ENCODE measurements at places on chromosomes 2 and 18.

GRCh38 chr2:144376926-144377325 lies 143.0 kb downstream of the ZEB2 start:
- peak; percentile 28 for DNase-seq

DNA sequence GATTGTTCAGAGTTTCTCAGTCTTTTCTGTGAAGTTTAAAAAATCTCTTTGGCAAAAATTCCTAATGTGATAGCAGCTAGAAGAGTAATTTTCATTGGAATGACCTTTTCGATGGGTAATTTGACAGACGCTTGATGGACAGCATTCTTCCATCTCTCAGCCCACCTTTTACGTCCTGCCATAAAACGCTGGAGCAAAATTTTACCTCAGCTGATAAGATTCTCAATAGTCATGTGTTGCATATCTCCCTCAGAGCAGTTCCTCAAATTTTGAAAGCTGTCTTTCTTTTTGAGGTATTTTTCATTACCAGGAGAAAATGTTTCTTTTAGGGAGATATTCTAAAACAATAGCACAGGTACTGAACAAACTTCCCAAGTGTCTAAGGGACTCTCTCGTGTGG lies 441.4 kb downstream of the PARD3B start:
- no peak for DNase-seq

DNA sequence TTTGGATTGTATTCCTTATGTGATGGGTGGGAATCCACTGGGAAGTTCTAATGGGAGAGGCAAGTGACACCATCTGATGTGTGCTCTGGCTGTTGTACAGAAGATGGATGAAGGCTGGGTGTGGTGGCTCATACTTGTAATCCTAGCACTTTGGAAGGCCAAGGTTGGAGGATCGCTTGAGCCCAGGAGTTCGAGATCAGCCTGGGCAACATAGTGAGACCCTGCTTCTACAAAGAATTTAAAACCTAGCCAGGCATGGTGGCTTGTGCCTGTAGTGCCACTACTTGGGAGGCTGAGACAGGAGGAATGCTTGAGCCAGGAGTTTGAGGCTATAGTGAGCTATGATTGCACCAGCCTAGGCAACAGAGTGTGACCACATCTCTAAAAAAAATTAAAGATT lies 10.6 kb upstream of the MSH6 start:
- DNase-seq: no peak

DNA sequence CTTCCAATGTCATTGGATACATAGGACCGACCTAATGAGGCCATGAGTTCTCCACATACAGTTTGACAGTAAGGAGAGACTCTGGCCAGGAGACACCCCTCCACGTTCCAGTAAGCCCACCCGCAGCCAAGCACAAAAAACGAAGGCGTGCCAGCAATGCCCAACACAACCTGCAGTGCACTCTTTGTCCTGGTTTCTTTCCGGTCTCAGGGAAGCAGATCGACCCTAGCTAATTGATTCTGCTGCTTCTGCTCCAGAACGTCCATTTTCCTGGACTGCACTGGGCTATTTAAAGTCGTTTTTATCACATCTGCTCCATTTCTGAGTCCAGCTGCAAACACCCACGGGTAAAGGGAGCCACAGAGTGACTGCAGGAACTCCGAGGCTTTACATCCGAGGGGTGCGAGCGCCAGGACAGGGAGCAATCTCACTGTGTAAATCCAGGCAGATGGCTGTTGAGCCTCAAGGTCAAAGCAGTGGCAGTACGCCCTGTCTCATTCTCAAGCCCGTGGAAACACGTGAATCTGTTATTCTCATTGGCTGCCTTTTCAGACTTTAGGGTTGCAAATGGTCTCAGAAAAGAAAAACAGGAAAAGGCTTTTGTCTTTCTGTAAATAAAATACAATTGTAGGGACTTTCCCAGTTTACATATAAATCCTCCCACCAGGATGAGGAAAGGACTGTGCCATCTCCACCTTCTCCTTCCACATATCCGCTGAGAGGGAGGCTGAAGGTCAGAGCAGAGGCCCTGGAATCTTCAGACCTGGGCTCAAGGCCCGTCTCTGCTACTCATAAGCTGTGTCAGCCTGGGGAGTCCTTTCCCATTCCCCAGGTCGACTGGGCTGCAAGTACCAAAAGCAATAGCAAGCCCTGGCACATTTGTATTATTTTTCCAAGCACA lies 40.7 kb downstream of the TMEM163 start:
- no peak for DNase-seq

GRCh38 chr2:28586867-28587266 lies 91.0 kb downstream of the PLB1 start:
- no peak for DNase-seq

DNA sequence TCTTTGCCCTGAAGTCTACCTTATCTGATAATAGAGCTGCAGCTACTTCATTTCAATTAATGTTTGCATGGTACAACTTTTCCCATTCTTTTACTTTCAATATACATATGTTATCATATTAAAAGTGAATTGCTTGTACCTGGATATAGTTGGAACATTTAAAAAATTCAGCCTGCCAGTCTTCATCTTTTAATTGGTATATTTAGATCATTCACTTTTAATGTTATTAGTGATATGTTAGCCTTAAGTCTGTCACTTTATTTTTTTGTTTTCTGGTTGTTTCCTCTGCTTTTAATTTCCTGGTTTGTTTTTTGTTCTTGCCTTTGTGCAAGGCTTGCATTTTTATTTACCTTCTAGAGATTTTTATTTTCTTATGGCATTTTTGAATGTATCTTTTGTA lies 158.2 kb downstream of the GALNT1 start:
- no peak for DNase-seq

DNA sequence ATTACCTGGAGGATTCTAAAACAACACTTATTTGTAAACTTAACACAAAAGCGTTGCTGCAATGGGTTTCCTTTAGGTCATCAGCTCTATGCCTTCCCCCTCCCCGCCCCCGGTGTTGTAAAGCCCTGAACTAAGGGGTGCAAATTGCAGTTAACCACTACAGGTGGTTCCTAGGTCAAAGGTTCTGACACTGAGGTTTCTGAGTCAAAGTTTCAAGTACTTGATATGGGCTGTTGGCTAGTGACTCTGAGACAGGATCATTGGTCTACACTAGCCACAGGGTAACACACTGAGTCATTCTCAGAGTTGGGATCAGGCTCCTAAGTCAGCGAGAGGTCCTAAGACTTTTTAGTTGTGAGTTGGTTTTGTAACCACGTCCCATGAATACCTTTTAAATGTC lies 15.4 kb downstream of the IL1B start:
- no peak for DNase-seq

DNA sequence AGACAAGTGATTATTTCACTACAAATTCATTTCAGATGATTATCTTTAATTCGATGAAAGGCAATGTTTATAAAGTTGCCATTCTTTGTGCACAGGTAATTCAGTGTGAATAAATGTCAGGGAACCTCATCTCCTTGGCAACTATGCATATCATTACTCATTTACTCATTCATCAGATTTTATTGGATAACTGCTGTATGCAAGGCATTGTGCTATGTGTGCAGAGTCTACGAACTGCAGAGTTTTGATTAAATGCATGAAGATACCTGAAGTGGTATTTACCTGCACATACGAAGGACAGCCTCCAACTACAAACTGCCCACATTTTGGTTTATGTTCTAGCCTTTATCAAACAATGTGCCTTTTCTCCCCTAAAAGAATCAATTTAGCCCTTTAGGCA lies 3.5 kb downstream of the RND3 start:
- DNase-seq: no peak

GRCh38 chr2:178846458-178846802 lies 39.2 kb upstream of the TTN start:
- DNase-seq: no peak

GRCh38 chr2:231720987-231721966 lies 13.0 kb downstream of the PTMA start:
- no peak for DNase-seq

DNA sequence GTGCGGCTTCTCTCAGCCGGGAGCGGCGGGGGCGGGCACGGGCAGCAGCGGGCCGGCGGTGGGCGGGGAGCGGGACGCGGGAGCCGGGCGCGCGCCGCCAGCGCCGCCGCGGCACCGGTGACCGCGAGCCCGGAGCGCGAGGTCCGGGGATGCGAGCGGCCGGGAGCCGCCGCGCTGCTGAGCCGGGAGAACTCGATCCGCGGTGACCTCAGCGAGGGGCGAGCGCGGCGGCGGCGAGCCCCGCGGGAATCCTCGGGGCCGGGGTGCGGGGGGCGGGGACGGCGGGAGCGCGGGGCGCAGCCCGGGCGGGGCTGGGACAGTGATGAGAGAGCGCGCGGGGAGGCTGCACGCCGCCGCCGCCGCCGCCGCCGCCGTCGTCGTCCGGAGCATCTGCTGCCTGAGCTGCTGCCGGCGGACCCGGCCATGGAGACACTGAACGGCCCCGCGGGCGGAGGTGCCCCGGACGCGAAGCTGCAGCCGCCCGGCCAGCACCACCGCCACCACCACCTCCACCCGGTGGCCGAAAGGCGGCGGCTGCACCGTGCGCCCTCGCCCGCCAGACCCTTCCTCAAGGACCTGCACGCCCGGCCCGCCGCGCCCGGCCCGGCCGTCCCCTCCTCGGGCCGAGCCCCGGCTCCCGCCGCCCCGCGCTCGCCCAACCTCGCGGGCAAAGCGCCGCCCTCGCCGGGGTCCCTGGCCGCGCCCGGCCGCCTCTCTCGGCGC lies at the start of gene MTCL1:
Gene MTCL1 (plus strand): TSS at position 319 of the 723 bp plus-strand sequence. CDS start 105 bp downstream, at position 424.
- no peak for DNase-seq

- DNase-seq: peak; percentile 76
These were observed 147.1 kb downstream of the ARHGAP28 start for GRCh38 chr18:6876641-6877041.

GRCh38 chr2:227238238-227239237 lies 74.1 kb downstream of the COL4A3 start:
- DNase-seq: peak; percentile 37

DNA sequence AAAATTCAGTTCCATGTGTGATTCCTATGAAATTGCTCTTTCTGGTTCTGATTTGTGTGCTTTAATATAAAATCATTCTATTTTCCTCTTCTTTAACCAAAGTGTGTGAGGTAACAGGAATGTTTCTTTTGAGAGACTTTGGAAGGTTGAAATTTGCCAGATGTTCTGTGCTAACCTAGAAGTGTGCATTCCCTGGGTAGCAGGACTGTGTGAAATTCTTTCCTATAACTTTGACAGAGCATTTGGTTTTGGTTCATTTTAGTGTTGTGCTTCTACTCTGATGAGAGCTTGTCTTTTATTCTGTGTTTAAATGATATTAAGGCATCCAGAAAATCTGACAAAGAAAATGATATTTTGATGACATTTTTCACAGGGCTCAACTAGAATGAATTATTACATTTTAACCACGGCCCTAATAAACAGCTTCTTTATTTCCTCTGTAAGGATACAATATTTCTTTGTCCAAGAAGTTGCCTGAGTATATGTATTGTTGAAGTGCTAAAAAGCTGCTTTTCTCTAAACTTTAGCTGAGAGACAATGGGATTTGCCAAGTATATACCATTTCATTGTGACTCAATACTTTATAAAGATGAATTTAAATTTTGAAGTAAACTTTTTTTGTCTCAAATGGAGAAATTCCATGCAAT lies 34.7 kb upstream of the DLX1 start:
- no peak for DNase-seq

DNA sequence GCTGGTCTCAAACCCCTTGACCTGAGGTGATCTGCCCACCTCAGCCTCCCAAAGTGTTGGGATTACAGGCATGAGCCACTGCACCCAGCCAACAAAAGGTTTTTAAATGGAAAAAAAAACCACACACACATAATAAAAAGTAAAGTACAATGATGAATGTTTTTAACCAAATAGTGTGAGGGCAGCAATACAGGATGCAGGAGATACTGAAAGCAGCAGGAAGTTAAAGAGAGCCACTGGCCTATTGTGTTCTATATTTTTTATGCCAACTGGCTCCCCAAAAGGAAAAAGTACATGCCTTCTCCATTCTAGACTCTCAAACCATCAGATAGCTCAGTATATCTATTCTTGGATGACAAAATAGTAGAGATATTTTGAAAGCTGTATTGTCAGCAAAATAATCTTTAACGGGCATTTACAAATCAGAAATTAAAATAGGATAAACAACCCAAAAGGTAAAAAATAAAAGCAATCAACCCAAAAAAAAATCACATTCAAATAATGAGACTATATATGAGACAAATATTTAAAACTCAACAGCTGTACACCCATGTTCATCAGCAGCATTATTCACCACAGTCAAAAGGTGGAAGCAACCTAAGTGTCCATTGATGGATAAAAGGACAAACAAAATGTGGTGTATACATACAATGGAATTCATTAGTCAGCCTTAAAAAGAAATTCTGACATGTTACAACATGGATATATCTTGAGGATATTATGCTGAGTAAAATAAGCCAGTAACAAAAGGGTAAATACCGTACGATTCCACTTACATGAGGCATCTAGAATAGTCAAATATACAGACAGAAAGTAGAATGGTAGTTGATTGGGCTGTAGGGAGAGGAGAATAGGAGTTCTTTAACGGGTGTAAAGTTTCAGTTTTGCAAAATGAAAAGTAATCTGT lies 26.2 kb downstream of the GPATCH11 start:
- DNase-seq: no peak

DNA sequence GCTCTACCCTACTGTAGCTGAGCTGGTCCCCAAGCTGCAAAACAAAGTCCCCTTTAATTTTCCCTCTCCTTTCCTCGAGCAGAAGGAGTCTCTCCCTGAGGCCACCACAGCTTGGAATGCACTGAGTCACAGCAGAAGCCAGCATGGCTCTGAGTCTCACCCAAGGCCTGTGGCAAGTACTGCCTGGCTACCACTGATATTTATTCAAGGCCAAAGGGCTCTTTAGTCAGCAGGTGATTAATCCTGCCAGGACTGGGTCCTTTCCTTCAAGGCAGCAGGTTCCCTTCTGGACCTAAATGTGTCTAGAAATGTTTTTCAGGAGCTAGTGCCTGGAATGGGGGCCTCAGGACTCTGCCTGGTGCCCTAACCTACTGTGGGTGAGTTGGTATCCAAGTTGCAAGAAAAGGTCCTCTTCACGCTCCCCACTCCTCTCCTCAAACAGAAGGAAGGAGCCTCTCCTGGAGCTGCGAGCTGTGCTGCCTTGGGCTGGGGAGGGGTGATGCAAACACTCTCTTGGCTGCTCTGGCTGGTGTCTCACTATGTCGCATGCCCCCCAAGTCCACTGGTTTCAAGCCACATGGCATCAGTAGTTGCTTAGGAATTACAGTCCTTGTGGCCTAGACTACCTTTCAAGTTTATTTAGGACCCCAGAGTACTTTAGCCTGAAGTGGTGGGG lies 53.4 kb downstream of the CD28 start:
- no peak for DNase-seq

DNA sequence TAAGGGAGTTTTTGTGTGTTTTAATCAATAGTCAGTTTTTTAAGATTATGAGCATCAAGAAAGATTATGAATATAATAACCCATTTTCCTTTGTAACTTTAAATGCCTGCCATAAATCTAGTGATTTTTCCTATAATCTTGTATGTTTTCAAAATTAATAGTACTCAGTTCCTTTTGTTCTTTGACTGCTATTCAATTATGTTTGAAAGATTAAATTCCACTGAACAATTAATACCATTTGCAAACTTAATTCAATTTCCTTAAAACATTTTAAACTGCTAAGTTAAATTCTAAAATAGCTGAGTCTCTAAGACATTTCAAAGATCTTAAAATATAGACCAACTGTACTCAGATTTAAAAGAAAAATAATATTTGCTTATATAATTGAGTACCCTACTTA lies 1173.9 kb upstream of the TMEFF2 start:
- no peak for DNase-seq

All from fibroblast of skin of left quadriceps (primary cell).